ENCODE measurements at places on chromosomes 7 and 10. TPM values are rescaled to one million over a fixed set of nuclear protein-coding genes. Genes with fewer than 3 reads are reported as not detected.

CFAP58 gene
- polyA plus RNA-seq = 0.06 TPM

DNA sequence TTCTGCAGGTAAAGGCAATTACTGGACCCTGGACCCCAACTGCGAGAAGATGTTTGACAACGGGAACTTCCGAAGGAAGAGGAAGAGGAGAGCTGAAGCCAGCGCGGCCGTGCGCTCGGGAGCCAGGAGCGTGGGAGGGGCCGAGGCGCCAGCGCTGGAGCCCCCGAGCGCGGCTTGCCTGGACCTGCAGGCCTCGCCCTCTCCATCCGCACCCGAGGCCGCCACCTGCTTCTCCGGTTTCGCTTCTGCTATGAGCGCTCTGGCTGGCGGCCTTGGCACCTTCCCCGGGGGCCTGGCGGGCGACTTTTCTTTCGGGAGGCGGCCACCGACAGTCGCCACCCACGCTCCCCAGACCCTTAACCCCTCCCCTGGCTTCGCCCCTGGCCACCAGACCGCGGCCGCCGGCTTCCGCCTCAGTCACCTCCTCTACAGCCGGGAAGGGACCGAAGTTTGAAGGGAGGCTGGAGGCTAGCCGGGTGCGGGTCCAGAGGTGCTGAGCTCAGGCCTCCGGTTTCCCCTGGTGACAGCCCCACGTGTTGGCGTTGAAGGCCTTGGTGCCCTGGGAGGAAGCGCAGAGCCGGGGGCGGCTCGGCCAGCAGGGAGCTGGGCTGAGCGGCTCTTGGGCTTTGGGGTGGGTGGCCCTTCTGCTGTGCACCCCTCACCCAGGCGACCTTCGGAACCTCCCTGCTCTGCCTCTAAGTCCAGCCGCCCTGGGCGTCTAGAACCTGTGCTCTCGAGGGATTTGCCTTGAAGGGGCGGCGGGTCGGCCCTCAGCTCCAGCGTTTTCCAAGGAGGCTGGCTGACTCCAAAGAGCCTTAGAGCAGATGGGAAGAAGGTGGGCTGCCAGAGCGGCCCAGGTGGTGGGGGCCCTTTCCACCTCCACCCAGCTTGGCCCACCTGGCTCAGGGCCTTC lies 1.8 kb downstream of the FOXI2 start:
- DNase-seq = no peak

DNA sequence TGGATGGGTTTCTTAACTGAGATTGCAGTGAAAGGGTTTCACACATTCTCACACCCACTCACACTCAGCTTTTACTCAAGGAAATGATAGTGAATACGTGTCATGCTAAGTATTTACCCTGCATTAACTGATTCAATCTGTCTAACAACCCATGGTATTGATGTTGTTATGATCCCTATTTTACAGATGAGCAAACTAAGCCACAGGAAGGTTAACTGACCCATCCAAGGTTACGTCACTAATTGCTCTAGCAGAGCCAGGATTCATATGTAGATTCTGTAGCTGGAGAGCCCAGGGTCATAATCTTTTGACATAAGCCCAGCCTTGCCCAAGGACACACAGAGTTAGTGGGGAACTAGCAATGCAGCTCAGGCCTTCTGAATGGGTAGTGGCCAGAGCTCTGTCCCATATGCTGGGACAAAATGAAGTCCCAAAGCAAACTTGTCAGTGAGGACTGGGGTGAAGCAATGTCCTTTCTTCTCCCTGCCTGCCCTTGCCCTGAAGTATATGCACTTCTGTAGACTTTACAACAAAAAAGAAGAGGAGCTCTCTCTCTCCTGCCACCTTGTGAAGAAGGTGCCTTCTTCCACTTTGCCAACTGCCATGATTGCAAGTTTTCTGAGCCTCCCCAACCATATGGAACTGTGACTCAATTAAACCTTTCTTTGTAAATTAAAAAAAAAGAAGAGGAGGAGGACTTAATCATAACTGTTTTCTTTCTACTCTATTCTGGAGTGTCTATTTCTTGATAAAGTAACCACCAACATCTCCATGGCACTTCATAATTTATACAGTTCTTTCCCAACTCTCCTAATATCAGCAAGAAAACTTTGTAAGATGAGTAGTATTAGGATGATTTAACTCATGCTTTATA lies 4.9 kb upstream of the CYP3A7 start:
- DNase-seq = no peak

DNA sequence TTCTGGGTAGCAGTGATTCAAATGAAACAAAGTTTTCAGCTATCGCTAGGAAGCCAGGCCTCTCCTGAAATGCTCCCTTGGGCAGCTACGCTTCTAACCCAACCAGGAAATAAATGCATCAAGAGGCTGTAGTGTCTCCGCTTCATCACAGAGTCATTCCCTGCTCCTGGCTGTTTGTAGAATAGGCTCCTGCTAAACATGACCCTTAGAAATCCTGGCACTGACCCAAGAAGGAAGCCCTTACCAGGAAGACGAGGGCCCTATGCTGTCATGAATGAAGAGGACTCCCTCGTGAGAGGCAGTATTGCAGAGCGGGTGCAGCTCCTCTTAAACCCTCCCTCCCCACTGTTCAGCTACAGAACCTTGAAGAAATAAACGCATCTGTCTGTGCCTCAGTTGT lies 48.3 kb downstream of the NOD1 start:
- DNase-seq = peak; percentile 31

DNA sequence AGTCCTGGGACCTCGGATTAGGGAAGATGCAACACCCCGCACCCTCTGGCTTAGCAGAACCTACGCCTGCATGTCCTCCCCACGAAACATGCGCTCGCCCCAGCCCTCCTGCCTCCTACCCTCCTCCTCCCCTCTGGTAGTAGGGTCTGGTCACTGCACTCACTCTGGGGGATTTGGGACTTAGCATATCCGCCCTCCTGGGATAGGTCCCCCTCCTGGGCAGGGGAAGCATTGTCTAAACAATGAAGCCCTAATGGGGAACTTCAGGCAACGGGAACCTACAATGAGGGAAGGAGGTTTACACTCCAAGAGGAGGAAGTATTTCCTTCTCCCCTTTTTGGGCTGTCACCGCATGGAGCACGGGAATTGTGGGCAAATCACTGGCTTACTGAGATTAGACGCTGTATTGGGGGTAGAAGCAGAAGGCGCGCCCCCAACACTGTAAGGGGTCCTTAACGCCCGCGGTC lies 892 bp downstream of the CRHR2 start:
- DNase-seq = no peak
